CD4-positive, alpha-beta T cell treated with Interleukin-12 subunit alpha and Interleukin-12 subunit beta, for 1 hour (primary cell): ENCODE measurements at places on chromosomes 4 and X.
A peak's percentile ranks its signal among the peaks of the same experiment; 100 is the strongest.

GRCh38 chr4:78292341-78292740 is 235.2 kb downstream of the FRAS1 start:
- DNase-seq, result no peak

DNA sequence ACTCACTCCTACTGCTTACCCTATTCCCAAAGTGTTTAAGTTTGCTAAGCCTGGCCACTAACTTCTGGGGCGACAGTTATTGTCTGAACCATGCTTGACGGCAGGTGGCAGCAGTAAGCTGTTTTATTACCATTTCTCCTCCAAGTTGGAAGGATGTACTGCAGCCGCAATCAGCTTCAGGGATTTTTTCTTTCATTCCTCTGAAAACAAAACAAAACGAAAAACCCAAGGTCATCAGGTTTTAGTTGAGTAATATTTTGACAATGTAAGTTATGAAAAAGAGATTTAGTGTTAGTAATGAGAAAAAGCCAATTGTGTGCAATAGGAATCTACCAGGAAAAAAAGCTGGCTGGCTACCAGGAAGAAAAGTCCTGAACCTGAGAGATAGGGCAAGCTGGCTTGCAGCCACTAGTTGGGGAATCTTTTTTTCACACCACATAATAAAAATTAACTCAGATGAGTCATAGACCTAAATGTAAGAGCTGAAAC is 13.2 kb upstream of the RAB9B start:
- peak; percentile 42 for DNase-seq

DNA sequence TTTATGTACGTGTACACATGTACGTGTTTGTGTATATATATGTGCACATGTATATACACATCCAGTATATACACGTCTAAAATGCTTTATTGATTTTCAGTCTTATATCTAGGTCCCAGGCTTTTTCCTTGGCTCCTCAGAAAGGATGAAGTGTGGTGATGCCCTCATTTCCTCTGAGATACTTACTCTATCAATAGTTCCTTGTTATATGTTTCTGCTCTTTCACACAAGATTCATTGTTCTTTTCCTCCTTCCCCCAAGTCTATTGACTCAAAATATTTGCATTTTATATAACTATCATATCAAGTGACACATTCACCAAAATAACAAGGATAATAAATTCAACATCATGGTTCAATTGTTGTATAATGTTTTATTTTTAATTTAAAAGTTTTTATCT is 359.2 kb downstream of the EPHA5 start:
- DNase-seq, result no peak

DNA sequence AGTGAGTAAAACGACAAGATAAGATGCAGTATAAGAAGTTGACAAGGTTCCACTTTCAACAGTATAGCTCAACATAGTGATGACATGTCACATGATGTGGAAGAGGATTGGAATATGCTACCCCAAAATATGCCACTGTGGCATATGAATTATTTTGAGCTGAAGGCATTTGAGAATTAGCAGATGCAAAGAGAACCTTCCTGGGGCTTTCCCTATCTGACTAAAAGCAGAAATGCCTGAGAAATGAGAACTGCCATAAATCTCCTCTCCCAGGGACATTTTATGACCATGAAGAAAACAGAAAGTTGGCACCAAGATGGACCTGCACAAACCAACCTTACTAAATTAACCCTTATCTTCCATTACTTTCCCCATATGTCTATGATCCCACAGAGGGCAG is 24.8 kb downstream of the CDKN2AIP start:
- no peak for DNase-seq

GRCh38 chr4:111028795-111029194 is 405.9 kb upstream of the PITX2 start:
- DNase-seq, result no peak

DNA sequence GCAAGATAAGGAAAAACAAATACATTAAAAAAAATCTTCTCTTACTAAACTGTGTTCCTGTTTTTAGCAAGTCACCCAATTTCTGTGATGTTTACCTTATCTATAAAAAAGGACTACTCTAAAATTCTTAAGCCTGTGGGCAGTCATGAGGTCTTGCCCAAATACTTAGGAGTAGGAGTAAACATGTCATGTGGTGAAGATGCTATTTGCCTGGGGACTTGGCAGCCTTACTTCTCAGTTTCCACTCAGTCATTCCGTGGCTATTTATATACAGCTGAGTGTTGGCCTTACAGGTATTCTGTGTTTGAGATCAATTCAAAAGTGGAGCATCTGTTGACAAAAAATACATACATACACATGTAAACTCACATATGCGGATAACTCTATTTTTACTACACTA is 89.9 kb upstream of the TLR2 start:
- no peak for DNase-seq

- DNase-seq, result peak; percentile 15
These were observed 551.4 kb downstream of the IQCM start for GRCh38 chr4:149264093-149264733.

GRCh38 chr4:170091069-170091696 is 1.4 kb upstream of the AADAT start:
- DNase-seq, result no peak
